ENCODE measurements at places on chromosomes 12 and 14.

- peak; percentile 41 for DNase-seq
Measured at GRCh38 chr14:80605536-80605935, 336.0 kb downstream of the CEP128 start.

- no peak for DNase-seq
Measured at GRCh38 chr14:104600141-104600643, 4.4 kb downstream of the TMEM179 start.

GRCh38 chr12:22982635-22983034, 357.7 kb downstream of the ETNK1 start:
- no peak for DNase-seq

DNA sequence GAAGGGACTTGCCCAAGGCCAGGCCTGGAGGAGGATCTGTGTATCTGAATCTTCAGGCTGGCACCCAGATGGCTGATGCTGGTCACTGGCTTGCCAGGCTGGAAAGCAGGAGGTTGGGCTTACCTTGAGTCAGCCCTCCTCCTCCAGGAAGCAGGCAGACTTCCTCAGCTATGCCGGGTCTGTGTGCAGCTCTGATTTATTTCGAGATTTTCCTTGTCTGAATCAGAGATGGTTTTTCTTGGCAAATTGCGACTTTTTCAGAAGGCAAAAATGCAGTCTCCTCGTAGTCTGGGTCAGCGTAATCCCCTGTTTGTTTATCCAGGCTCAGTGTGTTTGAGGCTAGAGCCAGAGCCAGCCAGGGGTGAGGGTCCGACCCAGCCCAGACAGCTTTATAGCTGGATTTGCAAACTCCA, 48.9 kb downstream of the SMOC1 start:
- no peak for DNase-seq

DNA sequence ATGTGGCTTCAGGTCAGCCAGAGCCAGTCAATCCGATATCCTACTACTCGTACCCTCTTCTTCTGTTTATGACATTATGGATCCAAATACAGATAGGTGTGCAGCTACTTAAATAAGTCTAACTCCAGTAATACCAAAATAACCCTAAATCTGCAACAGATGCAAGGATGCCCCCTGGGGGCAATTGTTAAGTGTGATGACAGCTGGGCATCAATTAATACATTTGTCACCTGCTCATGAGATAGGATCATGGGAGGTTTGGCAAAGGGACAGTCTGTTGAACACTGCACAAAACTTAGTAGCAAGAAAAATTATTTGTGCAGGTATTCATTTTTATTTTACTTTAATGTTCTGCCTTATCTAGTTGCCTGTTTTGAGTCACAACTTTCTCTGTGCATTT, 83.2 kb downstream of the SLC38A6 start:
- no peak for DNase-seq

DNA sequence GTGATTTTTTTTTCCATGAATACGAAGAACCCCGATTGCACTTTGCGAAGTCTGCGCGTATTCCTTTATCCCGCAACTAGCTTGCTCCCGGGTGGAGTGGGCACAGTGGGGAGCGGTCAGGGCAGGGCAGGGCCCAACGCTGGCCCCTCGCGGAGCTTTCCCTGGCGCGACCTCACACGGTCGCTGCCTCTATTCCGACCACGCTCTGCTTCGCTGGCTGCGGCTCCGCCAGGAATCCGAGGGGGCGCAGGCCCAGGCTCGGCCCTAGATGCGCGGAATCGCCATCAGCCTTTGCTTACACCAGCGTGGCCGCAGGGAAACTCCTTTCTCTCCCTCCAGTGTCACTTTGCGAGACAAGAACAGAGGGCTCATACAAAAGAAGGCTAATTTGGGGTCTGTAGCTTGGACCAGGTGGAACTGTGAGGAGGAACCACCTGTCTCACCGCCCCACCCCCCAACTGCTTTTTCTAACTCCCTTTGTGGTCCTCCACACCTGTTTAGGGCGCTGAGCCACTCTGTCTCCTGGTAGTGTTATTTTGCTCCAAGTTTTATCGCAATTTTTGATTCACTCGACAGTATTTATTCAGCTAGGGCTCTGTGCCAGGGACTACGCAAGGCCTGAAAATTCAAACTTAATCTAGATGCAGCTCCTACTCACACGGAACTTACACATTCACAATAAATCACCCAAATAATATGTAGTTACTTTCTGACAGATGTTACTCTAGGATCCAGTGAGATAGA, 3.1 kb upstream of the NKX2-1 start:
- DNase-seq = no peak

DNA sequence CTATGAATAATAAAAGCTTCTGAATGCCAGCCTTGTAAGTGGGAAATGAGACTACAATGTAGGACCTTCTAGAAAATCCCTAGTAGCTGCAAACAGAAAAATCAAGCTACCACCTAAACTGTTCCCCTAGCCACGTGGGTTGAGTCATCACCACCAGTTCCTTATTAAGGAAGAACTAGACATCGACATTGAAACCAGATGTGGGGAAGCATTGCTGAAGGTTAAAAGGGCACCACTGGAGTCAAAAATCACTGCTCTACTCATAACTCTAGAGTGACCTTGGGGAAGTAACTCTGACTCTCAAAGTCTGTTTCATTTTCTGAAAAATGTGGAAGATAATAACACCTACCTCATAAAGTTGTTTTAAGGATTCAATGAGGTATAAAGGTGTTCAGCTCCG, 9.4 kb upstream of the CNIH1 start:
- DNase-seq = no peak

GRCh38 chr12:6953442-6954315, 2.5 kb downstream of the PTPN6 start:
- peak; percentile 41 for DNase-seq

DNA sequence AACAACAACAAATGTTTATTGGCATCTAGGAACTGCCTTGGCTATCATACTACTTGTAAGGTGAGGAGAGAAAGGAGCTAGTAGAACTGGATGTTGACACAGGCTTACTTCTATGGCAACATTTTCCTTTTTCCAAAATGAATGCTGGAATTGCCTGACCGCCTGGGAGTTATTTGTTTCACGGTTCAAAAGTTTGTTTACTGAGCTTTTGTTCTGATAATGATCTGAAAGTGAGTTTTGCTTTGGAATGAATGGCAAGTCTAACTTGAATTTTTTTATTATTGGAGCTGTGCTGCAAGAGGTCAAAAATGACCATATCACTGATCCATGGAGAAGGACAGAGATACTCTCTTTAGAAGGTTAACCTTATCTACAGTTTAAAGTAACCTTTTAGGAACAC, 183.5 kb upstream of the CAND1 start:
- DNase-seq = no peak

GRCh38 chr12:101942250-101942605, 64.8 kb downstream of the DRAM1 start:
- no peak for DNase-seq

GRCh38 chr12:52630008-52630500, 11.7 kb upstream of the KRT73 start:
- no peak for DNase-seq

DNA sequence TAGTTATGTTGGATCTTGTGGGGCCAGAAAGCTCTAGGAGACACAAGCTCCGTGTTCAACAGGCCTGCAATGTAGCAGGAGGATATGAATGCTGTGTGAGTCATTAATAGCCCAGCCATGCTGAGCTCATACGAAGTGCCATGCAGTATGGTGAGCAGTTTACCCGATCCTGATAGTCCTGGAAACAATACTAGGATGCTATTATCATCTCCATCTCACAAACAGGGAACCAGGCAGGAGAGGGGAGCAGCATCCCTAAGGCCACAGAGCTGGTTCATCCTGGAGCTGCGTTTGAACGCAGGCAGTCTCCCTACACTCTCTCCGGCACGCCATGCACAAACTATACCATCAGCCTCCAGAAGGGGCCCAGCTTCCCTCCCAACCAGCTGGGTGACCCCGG, 20.5 kb downstream of the TTC7B start:
- DNase-seq = no peak

DNA sequence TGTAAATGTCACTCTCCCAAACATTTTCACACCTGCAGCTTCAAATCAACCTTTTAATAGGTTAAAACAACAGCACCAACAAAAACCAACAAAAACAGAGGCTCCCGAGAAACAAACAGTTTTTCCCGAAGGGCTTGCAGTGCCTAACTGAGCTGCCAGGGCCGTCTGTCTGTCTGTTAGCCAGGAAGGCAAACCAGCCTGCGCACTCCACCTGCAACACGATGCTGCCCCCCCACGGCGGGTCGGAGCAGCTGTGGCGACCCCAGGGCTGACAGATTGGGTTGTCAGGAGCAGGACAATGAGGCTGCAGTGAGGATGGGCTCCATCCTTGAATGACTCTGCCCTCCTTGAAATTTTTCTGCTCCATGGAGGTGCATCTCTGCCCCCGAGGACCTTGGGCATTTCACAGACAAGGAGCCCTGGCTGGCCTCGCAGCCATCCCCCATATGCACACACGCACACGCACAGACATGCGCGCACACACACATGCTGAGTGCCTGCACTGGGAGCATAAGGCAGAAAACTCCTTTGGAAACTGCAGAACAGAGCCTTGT, 2.6 kb downstream of the RTL1 start:
- DNase-seq = no peak

- DNase-seq = no peak
Measured at GRCh38 chr12:131682510-131682895, 28.4 kb upstream of the SFSWAP start.

DNA sequence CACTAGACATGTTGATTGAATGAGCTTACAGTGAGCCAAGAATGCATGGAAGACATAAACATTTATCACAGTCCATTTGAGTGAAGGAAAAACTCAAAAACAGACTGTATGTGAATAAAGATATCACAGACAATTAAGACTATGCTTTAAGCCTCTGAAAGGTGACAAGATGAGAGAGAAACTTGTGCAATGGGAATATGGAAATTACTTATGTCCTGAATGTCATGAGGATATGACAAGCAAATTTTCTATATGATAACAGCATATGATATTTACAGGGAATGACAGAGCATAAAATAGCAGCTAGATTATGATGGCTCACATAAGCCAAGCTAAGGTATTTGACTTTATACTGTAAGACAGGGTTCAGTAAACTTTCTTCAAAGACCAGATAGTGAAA, 1153.1 kb upstream of the USP15 start:
- no peak for DNase-seq

DNA sequence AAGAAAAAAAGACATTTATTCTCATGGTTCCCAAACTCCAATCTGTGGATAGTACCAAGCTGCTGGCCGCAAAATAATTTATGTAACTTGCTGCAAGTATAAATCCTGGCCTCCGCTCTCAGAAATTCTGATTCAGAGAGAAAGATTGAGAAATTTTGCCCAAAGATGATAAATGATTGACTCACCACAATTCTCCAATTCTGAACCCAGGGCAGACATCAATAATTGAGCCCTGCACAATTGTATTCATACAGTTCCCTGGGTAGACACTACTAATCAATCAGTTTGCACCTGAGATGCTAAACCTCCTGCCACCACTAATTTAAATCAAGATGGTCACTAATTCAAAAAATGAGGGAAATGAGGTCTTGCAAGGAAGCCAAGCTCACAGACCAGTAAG, 38.2 kb downstream of the TRPV4 start:
- no peak for DNase-seq

GRCh38 chr12:38113991-38114390, 202.6 kb upstream of the ALG10B start:
- no peak for DNase-seq

- no peak for DNase-seq
Measured at GRCh38 chr14:72869407-72870329, 24.2 kb downstream of the DPF3 start.

DNA sequence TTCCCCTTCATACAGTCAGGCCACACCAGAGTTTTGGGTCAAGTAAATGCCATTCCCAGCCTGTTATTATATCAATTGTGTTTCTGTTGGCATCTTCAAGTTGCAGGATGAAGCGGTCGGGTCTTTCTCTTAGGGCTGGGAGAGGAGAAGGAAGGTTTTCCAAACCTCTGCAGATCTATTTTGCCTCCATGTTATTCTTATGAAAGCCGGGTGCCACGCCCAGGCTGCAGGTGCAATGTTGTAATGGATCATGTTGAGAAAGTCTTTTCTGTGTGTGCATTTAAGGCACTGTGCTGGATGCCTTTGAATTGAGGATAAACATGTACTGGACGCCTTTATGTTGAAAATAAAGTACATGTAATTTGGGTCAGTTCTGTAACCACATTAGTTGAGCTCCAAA, 164.4 kb upstream of the HIF1A start:
- DNase-seq = no peak

Measured in trophoblast cell (in vitro differentiated cells and primary cell).